ENCODE measurements at places on chromosomes 6 and 20.
A peak's percentile ranks its signal among the peaks of the same experiment; 100 is the strongest.

DNA sequence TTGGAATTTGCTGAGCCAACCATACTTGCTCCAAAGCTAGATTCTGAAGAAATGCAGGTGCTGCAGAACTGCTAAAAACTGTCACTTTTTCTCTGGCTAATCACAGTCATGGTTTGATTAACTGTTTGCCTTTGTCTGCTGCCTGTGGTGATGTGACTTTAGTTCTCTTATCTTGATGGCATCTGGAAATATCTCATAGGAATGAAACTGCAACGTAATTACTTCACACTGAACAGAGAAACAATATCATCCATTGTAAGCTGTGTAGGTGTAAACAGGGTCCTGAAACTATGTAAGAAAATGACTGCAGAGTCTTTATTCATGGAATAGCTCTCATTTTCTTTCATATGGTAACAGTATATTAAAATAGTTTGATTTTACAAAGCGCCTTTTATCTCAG lies 721.9 kb upstream of the HS3ST5 start:
- no peak for DNase-seq

DNA sequence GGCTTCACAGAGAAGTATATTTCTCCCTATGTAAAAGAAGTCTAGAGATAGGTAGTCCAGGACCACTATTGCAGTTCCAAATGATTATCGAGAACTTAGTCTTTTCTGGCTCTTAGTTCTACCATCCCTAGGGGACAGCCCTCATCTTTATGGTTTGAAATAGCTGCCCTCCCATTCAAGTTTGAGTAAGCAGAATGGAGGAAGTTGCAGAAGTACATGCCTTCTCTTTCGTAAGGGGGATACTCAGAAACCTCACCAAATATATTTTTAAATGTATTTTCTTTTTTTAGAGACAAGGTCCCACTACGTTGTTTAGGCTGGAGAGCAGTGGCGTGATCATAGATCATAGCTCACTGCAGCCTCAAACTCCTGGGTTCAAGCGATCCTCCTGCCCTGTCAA lies 236.8 kb upstream of the RREB1 start:
- DNase-seq = no peak

DNA sequence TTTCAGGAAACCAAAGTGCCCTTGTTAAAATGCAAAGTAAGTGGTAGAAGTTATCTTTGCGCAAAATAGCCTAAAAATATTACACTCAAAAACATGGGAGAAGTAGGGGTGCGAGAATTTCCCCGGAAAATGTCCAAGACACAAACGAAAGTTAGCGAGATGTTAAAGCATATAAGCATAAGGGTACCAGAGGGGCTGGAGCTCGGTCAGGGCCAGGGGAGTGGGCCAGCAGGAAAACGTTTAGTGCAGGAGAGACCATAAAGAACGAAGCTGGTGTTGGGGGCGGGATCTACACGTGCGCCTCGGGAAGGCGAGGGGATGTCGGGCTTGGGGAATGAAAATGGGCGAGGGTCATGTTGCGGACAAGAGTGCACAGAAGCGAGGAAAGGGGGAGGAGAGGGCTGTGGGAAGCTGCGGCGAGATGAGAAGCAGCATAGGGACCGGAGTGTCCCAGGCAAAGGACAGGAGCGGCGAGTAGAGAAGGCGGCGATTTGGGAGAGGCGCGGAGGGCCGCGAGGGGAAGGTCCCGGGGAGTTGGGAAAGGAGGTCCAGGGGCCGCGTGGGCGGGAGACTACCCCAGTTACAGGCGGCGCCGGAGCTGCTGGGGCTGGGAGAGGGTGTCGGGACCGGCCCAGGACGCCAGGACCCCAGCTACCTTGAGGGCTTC lies 600 bp downstream of the XPO5 start:
- peak; percentile 65 for DNase-seq

DNA sequence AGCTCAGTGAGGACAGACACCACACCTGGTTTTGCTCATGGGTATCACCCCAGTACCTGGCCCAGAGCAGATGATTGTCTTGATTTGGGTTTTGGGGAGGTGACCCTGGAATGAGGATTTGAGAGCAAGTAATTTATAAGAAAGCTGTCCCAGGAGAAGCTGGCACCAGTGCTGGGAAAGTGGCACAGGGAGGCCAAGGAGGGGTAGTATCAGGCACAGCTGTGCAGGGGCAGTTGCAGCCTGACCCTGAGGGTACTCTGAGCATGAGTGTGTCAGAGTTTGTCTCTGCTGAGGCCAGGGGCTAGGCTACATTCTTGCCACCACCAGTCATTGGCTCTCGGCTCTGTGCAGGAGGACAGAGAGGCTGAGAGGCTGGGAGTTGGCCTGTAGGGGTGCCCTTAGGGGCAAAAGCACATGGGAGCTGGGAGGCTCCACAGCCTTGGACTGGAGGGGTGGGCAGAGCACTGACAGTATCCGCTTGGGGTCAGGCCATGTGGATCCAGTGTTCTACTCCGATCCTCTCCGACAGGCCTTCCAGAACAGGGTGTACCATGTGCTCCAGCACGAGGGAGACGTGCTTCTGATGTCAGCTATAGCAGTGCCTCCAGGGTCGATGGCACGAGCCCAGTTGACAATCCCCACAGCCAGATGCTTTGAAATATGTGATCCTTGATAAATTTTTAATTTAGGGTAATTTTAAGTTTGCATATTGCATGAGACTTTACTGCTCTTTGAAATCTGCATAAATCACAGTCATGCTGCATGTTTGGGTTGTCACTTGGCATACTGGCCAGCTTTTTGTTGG lies 121.3 kb downstream of the PHACTR3 start:
- DNase-seq = no peak

GRCh38 chr20:48632017-48632824 lies 195.6 kb downstream of the PREX1 start:
- no peak for DNase-seq

GRCh38 chr6:32462609-32463008 lies 22.9 kb downstream of the HLA-DRA start:
- DNase-seq = peak; percentile 62

DNA sequence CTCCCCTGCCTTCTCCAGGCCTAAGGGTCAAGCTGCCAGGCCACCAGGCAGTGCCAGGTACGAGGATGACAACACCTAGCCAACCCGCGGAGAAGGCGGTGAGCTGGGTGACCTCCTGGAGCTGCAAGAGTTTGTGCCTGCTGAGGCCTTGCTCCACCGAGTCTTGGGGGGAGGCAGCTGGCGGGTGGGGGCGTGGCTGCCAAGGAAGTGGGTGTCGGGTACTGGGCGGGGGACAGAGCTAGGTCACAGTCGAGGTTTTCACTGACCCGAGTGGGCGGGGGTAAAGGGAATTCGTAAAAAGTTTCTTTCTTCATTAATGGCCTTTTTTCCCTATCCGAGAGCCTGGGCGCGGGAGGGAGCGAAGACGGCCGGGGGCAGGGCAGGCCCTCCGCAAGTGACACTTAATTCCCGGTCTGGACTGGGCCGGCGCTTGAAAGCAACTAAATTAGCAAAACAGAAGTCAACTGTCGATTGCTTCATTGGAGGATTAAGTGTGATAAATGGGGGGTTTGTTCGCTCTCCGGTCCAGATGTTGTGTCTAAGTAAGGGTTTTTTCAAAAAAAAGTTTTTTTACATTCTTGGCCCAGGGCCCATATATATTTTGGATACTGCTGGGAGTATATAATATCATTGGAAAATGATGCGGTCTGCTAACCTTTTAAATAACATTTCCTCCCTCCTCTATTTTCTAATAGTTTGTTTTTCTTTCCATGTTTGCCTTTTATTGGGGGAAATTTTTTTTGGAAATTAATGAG lies 43.1 kb upstream of the FOXP4 start:
- peak; percentile 33 for DNase-seq

DNA sequence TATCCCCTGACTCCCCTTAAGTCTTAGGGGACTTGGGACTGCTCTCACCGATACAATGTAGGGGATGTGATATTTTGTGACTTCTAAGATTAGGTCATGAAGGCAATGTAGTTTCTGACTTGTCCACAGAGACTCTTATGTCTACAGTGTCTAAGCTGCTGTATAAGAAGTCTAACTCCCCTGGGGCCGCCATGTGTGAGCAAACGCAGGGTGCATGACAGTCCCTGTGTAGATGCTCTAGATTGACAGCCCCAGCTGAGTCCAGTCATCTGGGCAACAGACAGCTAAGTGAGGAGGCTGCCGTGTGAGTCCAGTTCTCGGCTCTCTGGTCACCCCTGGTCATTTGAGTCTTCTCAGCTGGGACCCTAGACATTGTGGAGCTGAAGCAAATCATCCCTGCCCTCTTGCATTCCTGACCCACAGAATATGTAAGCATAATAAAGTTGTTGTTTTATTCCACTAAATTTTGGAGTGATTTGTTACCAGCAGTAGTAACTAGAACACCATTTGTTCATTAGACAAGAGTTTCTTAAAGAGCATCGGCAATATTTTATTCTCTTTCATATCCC lies 743.3 kb upstream of the CHD6 start:
- DNase-seq = no peak

DNA sequence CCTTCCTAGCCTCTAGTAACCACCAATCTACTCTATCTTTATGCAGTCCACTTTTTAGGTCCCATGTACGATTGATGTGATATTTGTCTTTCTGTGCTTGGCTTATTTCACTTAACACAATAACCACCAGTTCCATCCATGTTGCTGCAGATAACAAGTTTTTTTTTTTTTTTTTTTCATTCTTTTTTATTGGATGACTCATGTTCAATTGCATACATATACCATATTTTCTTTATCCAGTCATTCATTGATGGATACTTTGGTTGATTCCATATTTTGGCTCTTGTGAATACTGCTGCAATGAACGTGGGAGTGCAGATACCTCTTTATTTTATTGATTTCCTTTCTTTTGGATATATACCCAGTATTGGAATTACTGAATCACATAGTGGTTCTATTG lies 600.4 kb upstream of the FLRT3 start:
- DNase-seq = no peak

- no peak for DNase-seq
Measured at GRCh38 chr6:159521962-159522361, 171.1 kb downstream of the SOD2 start.

DNA sequence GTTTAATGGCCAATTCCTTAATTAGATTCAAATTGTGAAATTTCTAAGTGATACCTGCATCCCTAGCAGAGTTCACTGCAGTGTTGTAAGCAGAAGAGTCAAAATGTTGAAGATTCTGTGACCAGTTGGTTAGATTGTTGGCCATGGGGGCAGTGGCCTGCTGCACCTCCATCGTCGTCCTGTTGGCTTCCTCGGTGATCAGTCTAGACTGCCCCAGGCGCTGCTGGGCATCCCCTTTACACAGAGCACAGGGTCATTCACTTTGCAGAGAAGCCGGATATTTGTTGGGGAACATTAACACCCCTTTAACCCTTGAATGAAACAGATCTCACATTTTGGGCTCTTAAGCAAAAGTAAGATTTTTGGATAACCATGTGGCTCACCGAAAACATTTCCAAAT lies 60.7 kb downstream of the FAM229B start:
- DNase-seq = no peak

GRCh38 chr20:32969356-32970114 lies 34.7 kb downstream of the SUN5 start:
- DNase-seq = no peak

GRCh38 chr20:49893242-49894072 lies 21.9 kb downstream of the SPATA2 start:
- DNase-seq = peak; percentile 71

- DNase-seq = no peak
Measured at GRCh38 chr20:6696001-6696400, 71.5 kb upstream of the BMP2 start.

GRCh38 chr20:32378461-32378860 lies 20.3 kb downstream of the ASXL1 start:
- no peak for DNase-seq

DNA sequence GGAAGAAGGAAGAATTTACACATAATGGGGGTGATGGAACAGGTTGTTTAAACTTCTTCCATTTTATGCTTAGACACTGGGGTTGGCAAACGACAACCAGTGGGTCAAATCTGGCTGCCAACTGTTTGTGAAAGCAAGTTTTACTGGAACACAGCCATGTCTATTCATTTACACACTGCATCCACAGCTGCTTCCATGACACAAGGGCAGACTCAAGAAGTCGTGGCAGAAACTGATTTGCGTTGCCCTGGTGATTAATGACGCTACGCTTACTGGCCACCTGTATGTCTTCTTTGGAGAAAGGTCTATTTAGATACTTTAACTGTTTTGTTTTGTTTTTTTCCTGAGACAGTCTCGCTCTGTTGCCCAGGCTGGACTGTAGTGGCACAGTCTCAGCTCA lies 19.0 kb downstream of the CTCFL start:
- DNase-seq = no peak

GRCh38 chr6:166523782-166524559 lies 62.5 kb downstream of the RAMACL start:
- DNase-seq = no peak

GRCh38 chr6:47792216-47792733 lies 10.4 kb downstream of the OPN5 start:
- DNase-seq = no peak

GRCh38 chr6:50706575-50706974 lies 6.8 kb upstream of the TFAP2D start:
- no peak for DNase-seq

DNA sequence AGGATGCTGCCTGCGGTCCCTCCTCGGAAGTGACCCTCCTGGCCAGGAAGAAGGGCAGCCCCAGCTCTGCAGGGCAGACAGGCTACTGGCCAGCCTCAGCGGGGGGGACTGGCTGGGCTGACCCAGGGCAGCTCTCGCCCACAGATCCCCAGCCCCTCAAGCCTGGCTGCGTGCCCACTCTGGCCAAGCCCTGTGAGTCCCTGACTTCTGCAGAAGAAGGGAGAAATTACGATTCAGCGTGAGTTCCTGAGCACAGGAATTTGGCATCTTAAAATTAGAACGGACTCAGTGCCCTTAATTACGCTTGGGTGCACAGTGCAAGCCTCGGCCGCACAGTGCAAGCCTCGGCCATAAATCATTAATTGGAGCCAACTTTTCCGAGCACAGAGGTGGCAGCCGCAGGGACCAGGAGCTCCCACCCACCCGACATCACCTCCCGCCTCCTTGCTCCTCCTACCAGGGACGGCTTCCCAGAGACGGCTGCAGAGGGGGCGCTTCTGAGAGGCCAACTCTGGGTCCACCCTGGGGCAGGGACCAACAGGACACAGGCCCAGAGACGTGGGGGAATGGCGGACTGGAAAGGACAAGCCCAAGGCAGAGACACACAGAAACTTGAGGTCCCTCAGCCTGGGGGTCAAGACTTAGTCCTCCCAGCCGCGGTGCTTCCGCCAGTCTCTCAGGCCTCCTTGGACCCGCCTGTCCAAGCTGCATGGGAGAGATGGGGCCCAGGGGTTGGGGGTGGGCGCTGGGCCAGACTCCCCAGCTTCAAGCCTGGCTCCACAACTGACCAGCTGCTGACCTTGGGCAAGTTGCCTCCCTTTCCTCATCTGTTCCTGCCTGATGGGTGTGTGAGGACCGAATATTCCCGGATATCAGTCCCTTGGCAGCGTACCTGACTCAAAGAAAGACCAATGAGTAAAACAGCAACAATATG lies 165.4 kb downstream of the TAF4 start:
- no peak for DNase-seq
